ENCODE measurements at places on chromosomes 3 and 15.
A peak's percentile ranks its signal among the peaks of the same experiment; 100 is the strongest.

- DNase-seq: no peak
These were observed 13.5 kb downstream of the GTF2E1 start for GRCh38 chr3:120756061-120756460.

DNA sequence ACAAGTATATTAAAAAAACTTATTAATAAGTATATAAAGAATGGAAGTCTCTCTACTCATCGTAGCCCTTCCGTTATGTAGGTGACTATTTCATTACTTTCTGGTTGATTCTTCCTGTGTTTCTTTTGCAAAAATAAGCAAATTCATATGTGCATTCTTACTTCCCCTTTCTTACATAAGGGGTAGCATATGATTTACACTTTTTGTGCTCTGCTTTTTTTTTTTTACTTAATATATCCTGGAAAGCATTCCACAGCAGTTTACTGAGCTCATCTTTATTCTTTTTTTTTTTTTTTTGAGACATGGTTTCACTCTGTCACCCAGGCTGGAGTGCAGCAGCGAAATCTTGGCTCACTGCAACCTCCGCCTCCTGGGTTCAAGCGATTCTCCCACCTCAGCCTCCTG, 12.9 kb downstream of the SCAMP5 start:
- DNase-seq: peak; percentile 67

DNA sequence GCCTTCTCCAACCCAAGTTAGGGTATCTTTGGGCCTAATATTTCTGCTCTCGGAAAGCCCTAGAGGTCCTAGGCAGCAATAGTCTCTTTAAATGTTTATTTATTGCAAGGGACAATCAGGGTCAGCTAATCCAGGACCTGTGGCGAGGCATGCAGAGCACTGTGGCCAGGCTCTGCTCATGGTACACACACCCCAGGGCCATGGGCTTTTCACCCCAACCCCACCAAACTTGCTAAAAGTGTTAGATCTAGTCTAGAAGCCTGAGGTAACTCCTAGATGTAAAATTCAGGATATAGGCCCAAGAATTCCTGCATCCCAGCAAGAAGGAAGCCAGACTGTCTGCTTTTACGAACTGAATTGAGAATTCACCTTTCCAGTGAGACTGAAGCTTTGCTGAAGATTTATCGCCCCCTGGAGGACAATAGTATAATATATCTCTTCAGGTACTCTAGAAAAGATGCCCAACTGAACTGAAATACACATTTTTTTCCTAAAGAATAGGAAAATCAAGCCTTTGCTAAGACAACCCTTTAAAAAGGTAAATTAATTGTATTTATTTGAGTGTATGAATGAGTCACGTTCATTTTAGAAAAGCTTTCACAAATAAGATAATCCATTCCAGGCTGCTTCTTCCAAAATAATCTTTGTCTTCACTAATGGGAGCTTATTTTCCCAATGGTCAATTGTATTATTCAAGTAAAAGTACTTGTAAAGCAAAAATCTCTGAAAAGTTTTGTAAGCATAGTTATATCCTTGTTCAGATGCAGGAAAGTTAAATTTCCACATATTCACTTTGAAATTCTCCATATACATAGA, 89.8 kb downstream of the LRRC3B start:
- peak; percentile 82 for DNase-seq

- no peak for DNase-seq
These were observed 164.5 kb downstream of the CADPS start for GRCh38 chr3:62710751-62711150.

- DNase-seq: no peak
These were observed 3.2 kb upstream of the MME start for GRCh38 chr3:155076888-155077287.

DNA sequence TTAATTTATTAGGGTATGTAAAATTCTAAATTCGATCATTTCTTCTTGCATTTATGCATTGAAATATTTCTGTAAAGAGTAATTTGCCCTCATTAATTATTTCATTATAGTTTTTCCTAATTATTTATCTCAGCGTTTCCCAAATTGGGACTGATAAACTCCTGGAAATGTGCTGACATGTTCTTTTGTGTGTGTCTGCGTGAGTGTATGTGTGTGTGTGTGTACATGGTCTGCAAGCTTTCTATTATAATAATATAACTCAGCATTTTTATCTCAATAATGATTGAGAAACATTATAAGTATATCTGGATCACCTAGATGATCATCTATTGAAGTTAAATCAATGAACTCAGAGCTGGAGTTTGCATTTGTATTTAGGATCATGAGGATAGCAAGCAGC, 38.7 kb downstream of the TMEM45A start:
- no peak for DNase-seq

Data from OCI-M1 (cell line).